ENCODE measurements at places on chromosomes 2 and 18.
A peak's percentile ranks its signal among the peaks of the same experiment; 100 is the strongest.

GRCh38 chr2:142944264-142944663 is 66.8 kb downstream of the KYNU start:
- DNase-seq: no peak

DNA sequence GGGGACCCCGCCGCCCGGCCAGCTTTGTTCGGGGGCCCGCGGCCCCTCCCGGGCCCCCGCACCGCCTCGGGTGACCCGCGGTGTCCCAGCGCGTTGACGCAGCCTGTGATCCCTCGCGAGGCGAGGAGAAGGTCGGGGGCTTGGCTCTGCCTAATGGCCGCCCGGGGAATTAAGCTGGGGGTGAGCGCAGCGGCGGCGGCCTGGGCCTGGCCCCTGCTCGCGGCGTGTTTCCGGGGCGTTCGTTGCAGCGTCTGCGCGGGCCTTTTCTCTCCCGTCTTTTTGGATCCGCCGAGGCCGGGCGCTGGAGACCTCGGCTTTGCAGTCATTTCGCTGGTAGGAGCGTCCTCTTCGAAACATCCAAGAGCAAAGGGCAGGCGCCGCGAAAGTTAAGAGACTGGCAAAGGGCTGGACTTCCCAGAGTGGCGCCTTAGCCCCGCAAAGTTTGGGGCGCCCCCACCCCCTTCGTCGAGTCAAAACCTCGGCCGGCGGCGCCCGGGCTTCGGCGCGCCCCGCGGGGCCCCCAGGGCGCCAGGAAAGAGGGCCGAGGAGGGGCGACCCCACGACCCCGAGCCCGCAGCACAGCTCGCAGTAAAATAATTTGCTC is 1.3 kb downstream of the SALL3 start:
- DNase-seq: no peak

DNA sequence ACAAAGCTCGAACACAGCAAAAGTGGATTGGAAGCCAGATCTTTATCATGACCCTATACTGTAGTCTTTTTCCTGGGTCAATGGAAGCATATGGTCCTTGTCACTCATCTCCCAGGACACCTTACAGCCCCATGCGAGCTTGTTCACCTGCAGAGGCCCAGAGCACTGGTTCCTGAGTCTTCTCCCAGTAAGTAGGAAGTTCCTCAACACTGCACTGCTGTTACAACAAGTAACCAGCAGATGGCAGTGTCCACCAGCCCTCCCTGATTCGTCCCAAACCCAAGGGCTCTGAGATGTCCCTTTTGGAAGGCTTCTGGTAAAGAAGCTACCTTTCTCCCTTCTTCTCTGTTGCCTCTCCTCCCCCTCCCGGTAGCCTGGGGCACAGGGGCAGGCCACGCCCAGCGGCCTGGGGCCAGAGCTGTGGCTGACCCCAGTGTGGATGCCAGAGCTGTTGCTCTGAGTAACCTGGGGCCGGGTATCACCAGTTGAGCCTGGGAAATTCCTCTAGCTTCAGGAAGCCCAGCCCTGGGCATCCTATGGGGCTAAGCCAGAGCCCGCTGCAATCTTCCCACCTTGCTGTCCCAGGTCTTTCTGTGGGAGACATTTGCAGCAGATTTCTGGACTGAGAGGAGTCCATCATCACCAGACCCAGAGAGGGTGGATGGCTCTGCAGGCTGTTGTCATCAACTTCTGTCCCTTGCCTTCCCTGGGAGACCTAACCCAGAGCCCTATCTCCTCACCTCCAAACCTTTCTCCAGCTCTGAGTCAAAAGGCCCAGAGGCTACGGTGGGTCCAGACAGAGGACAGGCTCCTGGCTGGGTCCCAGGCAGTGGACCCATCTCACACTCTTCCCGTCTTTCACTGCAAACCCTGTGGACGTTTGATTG is 5.3 kb upstream of the GDF7 start:
- peak; percentile 86 for DNase-seq

DNA sequence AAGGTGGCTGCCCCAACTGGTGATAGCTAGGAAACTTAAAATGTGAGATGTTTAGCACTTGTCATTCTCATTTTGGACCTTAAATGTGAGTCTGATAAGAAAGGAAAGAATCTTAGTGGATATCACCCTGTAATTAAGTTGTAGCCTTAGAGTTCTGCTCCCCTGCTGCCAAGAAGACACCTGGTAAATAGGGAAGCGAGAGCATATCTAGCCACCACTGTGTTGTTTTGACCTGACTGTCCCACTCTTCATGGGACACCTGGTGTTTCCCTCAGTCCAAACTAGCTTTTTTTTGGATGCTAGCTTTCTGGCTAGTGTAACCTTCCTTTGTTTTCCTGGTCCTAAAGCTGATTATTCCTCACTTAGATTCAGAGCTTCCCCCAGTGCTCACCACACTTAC is 357.6 kb downstream of the RAD51AP2 start:
- no peak for DNase-seq

DNA sequence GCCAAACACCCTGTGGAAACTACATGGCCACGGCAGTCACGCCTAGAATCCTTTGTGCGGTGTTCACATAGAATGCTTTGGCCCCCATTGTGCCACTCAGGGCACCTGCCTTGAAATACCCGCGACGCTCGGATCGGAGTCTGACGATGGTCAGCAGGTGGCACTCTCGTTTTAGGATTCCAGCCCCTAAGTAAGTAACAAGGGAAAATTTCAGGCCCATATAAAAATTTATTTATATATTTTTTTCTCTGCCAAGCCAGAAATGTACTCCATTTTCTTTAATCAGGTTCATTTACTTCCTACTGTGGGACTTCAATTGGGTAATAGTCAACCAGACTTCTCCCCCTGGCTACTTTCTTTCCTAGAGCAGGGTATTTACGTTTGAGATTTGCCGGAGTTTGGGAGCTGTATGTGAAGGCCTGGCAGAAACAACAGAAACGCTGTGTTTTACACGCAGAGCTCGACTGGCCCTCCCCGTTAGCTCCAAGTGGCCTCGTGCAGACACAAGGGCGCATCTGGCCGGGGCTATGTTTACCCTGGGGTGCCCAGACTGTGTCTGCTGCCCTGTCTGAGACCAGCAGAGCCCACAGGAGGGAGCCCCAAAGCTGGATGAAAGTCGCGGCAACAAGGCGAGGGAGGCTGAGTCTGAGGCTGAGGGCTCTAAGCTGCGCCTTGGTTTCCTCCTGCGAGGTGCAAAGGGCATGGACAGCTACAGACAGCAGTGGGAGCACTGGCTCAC is 41.6 kb downstream of the LRRC30 start:
- peak; percentile 65 for DNase-seq

DNA sequence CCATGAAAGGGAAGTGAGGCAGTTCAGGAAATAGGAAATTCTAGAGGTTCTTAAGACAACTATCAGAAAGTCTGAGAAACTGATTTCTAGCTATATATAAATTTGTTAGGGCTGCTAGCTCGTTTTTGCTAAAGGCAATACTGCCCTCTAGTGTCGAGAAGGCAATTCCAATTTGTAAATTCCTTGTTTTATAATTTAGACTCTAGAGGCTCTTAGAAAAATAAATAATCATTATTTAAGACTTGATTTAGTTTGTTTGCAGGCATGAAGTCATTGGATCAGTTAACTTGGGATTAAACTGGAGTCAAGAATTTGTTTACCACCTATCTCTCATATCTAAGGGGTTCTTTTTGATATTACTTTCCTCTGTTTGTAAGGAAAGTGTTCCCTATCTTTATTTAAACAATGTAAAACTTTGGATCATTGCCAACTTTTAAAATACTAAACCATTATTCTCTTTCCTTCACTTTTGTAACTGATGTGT is 66.2 kb downstream of the ACVR2A start:
- DNase-seq: peak; percentile 91

- DNase-seq: no peak
These were observed 21.1 kb downstream of the CPS1 start for GRCh38 chr2:210577263-210578071.

DNA sequence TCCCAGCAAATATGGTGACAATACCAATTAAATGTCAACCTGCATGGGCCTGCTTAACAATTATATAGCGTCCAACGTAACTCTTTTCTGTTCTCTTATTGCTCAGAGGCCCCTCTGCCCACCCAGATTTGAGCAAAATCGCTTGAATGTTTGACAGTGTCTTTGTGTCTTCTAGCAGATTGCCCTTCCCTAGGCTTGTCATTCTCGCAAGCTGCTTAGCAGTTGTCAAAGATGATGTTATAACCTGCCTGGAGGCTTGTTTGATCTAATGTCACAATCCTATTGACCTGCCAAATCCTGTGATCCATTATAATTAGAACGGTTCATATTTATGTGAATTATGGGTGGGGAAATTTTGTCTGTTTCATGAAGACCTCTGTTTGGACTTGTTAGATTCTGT is 108.8 kb downstream of the FARSB start:
- DNase-seq: no peak

- DNase-seq: no peak
These were observed 37.4 kb upstream of the KLHL29 start for GRCh38 chr2:23347471-23348092.

DNA sequence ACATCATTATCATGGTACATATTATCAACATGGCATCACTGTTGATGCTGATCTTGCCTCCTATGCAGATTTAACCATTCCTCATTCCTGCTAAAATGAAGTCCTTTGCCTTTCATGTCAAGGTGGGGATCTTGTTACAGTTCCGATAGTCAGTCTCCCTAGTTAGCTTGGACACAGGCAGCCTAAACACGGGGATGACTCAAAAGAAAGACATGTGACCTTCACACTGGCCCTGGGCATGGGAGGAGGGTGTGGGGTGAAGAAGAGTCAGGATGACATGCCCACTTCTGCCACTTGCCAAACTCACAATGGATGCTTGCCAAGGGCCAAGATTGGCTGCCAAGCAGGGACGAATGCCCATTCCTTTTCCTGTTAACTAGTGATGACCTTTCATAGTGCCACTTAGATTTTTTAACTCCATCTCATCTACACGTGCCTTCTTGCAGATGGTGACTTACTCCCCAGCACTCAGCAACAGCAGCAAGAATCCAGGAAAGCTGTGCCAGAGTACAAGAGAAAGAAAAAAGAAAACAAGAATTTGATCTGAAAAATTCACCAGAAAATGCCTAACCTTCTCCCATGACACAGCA is 13.9 kb upstream of the SLC1A4 start:
- DNase-seq: no peak

- DNase-seq: peak; percentile 29
These were observed 582 bp downstream of the RIOK3 start for GRCh38 chr18:23453680-23454058.

- DNase-seq: no peak
These were observed 145.1 kb upstream of the SLC1A4 start for GRCh38 chr2:64844087-64844486.

- DNase-seq: peak; percentile 84
These were observed 685.6 kb upstream of the SALL3 start for GRCh38 chr18:78293940-78294541.

DNA sequence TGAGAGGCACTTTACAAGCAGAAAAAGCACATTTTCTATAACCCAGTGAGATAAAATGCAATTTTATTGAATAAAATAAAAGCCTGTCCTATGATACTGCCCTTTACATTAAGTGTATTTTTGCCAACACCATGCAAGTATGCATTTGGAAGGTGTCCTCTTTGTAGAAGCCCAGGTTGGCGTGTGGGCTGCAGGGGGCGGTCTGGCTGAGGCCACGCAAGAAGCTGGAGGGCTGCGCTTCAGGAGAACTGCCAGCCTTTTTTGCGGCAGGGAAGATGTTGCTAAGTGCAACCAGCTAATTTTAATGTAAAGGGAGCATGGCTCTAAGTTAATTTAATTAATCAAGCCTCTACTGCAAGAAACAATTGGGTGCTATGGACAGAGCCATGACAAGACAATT is 562.8 kb upstream of the SALL3 start:
- DNase-seq: no peak

GRCh38 chr18:79950515-79951341 is 725 bp downstream of the SLC66A2 start:
- peak; percentile 35 for DNase-seq

DNA sequence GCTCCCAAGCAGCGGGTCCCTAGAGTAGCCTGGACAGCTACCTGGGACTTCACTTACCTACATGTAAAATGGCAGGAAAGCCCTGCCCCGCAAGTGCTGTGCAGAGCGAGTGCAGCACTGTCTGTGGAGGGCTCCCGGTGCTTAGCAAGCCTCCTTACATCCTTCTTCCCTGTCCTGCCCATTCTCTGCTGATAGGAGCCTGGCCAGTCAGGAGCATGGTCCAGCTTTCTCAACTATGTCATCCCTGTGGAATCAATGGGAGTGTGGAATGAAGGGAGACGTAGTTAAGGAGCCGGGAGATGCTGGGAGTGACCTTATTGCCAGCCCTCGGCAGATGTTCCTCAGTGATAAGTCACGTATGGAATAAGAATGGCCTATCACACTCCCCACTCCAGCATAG is 661.9 kb upstream of the ID2 start:
- DNase-seq: no peak

GRCh38 chr2:135555311-135555710 is 24.0 kb downstream of the R3HDM1 start:
- no peak for DNase-seq

GRCh38 chr2:24492421-24493279 is 1.6 kb downstream of the NCOA1 start:
- no peak for DNase-seq
